Neural progenitor cell (in vitro differentiated cells): ENCODE measurements at places on chromosomes 4 and X. TPM values are rescaled to one million over a fixed set of nuclear protein-coding genes. Genes with fewer than 3 reads are reported as not detected.

GRCh38 chrX:55111578-55112254, 22.9 kb downstream of the PAGE2 start:
- no peak for DNase-seq
- no peak overlapping the region for H3K4me3 ChIP-seq
- no peaks in the 10 kb centered on the region for H3K27me3 ChIP-seq
- H3K27ac ChIP-seq, result no peak overlapping the region
- H3K4me1 ChIP-seq, result no peaks in the 10 kb centered on the region
- H3K36me3 ChIP-seq, result no peaks in the 10 kb centered on the region

- H3K4me1 ChIP-seq, result no peaks in the 10 kb centered on the region
- H3K36me3 ChIP-seq, result no peaks in the 10 kb centered on the region
These were observed 591.1 kb upstream of the BOD1L1 start for GRCh38 chr4:14218641-14219040.

- peaks cover 16% of the 10 kb centered on the region for H3K4me1 ChIP-seq
- H3K27ac ChIP-seq, result no peak overlapping the region
- no peak overlapping the region for H3K4me3 ChIP-seq
- DNase-seq, result no peak
- H3K27me3 ChIP-seq, result no peaks in the 10 kb centered on the region
These were observed 18.3 kb downstream of the GAB1 start for GRCh38 chr4:143354990-143355389.

DNA sequence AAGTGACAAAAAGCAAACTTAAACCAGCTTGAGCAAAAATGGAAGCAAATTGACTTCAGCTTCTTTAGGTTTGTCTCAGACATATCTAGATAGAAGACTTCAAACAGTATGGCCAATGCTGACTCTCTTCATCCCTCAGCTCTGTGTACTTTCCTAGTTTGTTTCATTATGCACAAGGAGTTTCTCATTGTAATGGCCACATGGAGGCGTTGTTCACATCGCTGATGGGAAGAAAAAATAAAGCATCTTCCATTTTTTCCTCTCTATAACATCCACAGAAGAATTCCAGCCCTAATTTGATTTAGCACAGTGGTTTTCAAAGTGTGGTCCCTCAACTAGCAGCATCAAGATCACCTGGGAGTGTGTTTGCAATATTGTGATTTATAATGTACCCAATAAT, 397.5 kb upstream of the PRKX start:
- no peaks in the 10 kb centered on the region for H3K27me3 ChIP-seq
- no peak overlapping the region for H3K4me3 ChIP-seq
- no peak overlapping the region for H3K27ac ChIP-seq
- no peaks in the 10 kb centered on the region for H3K4me1 ChIP-seq
- no peaks in the 10 kb centered on the region for H3K36me3 ChIP-seq

- no peak overlapping the region for H3K27ac ChIP-seq
- no peaks in the 10 kb centered on the region for H3K36me3 ChIP-seq
- no peaks in the 10 kb centered on the region for H3K27me3 ChIP-seq
These were observed 2045.3 kb downstream of the ARAP2 start for GRCh38 chr4:34198966-34199365.

- no peak overlapping the region for H3K4me3 ChIP-seq
- no peak for DNase-seq
- H3K27me3 ChIP-seq, result no peaks in the 10 kb centered on the region
- H3K36me3 ChIP-seq, result no peaks in the 10 kb centered on the region
- H3K4me1 ChIP-seq, result peaks cover 6% of the 10 kb centered on the region
- H3K27ac ChIP-seq, result no peak overlapping the region
These were observed 490.9 kb upstream of the INTU start for GRCh38 chr4:127141856-127142255.

GRCh38 chr4:2241003-2241402, 918 bp downstream of the HAUS3 start:
- DNase-seq, result no peak
- peaks cover 28% of the 10 kb centered on the region for H3K4me1 ChIP-seq
- H3K27ac ChIP-seq, result no peak overlapping the region
- peak overlapping the region; percentile 82 for H3K4me3 ChIP-seq

GRCh38 chrX:98362630-98363029, 1478.9 kb downstream of the RPA4 start:
- H3K36me3 ChIP-seq, result no peaks in the 10 kb centered on the region
- H3K27me3 ChIP-seq, result no peaks in the 10 kb centered on the region
- H3K4me3 ChIP-seq, result no peak overlapping the region
- H3K4me1 ChIP-seq, result peaks cover 6% of the 10 kb centered on the region
- DNase-seq, result no peak

GRCh38 chr4:11428899-11429698, 405 bp upstream of the HS3ST1 start:
- peaks cover 75% of the 10 kb centered on the region for H3K27me3 ChIP-seq
- H3K4me3 ChIP-seq, result peak overlapping the region; percentile 65
- peak; percentile 89 for DNase-seq
- no peaks in the 10 kb centered on the region for H3K36me3 ChIP-seq
- H3K27ac ChIP-seq, result no peak overlapping the region

DNA sequence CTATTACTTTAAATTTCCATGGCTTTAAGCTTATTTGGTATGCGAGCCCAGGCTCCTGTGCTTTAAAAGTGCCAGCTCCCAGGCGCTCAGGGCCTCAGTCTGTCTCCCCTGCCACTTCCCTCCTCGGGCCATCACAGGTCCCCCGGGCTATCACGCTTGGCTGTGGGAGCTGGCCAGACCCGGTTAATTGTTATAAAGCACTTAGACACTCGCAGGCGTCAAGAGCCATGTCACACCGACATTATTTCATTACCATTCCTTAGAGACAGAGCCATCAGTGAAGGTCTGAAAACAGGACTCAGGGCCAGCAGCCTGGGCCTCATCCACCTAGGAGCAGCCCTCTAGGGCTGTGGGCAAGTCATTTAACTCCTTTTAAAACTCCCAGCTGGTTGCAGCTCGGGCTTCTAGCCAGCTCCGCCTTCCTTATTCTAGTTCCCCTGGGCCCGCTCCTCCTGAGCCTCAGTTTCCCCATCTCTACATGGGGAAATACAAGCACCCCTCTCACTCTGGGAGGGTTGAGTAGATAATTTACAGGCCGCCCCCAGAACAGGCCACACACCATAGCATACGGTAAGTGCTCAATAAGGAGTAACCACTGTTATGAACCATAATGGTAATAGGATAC, 99.0 kb downstream of the HMX1 start:
- no peak for DNase-seq
- H3K4me1 ChIP-seq, result peaks cover 7% of the 10 kb centered on the region
- H3K27me3 ChIP-seq, result no peaks in the 10 kb centered on the region
- no peak overlapping the region for H3K4me3 ChIP-seq
- H3K36me3 ChIP-seq, result no peaks in the 10 kb centered on the region

DNA sequence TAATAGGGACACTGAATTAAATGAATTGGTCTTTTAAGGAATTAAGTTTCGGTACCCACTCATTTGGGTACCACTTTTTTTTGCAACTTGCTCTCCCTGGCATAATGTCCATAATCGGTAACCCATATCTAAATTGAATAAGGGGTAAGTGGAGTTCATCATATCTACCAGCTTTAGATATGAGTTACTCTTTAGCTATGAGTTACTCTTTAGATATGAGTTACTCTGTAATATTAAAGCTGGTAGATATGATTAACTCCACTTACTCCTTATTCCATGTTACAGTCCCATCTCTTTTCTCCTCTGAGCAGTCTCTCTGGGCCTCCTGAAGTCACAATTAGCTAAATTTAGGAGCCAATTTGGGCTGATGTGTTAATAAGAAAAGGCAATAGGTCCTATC, 85.7 kb downstream of the TEX13C start:
- H3K36me3 ChIP-seq, result no peaks in the 10 kb centered on the region
- no peak overlapping the region for H3K4me3 ChIP-seq
- H3K27ac ChIP-seq, result no peak overlapping the region
- H3K27me3 ChIP-seq, result no peaks in the 10 kb centered on the region

DNA sequence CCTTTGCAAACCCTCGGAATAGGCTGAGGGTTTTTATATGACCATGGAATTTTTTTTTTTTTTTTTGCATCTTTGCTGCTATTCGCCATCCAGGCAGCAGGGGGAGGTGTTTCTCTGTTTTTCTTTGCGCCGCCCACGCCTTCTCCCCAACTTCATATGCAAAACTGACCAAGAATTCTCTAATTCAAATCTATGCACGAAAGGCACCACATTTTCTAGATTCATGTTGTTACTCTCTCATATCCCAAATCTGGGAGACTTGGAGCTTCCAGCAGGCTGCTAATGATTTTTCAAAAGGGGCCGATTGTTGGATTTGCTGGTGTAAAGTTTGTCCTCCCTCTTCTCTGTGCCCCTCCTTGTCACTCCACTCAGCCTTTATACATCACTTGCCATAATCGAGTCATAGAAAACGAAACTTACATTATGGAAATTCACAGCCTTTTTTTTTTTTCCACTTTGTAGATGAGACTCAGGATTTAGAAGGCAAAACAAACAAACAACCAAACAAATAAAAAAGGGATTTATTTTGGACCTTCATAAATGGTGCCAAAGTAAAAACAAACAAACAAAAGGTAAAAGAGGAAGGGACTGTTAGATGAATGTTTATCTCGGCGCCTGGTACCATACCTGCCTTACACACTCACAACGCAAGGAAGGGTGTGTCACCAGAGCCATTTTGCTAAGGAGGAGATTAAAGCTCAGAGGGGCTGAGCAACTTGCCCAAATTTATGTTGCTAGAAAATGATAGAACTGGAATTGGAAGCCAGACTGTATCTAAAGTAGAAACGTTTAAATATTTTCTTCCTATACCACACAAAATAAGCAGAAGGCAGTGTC, 29.3 kb upstream of the BOD1L1 start:
- peak; percentile 40 for DNase-seq
- no peaks in the 10 kb centered on the region for H3K36me3 ChIP-seq
- H3K4me3 ChIP-seq, result peak overlapping the region; percentile 34
- no peaks in the 10 kb centered on the region for H3K27me3 ChIP-seq
- no peak overlapping the region for H3K27ac ChIP-seq

DNA sequence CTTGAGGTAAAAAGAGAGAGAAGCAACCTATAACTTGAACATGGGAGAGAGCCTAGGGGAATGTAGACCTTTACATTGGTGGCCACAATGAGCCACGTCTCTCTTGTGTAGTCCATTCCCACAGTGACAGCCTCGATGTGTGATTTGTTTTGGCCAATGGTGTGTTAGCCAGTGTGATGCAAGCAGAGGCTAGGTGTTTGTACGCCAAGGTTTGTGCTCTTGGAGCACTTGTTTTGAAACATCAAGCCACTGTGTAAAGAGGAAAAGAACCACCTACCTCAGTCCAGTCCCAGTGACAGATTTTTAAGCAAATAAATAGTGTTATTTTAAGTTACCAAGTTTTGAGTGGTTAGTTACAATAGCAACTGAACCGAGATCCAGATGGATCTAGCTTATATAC, 23.9 kb upstream of the TMEM192 start:
- no peaks in the 10 kb centered on the region for H3K36me3 ChIP-seq
- no peaks in the 10 kb centered on the region for H3K27me3 ChIP-seq
- no peaks in the 10 kb centered on the region for H3K4me1 ChIP-seq

DNA sequence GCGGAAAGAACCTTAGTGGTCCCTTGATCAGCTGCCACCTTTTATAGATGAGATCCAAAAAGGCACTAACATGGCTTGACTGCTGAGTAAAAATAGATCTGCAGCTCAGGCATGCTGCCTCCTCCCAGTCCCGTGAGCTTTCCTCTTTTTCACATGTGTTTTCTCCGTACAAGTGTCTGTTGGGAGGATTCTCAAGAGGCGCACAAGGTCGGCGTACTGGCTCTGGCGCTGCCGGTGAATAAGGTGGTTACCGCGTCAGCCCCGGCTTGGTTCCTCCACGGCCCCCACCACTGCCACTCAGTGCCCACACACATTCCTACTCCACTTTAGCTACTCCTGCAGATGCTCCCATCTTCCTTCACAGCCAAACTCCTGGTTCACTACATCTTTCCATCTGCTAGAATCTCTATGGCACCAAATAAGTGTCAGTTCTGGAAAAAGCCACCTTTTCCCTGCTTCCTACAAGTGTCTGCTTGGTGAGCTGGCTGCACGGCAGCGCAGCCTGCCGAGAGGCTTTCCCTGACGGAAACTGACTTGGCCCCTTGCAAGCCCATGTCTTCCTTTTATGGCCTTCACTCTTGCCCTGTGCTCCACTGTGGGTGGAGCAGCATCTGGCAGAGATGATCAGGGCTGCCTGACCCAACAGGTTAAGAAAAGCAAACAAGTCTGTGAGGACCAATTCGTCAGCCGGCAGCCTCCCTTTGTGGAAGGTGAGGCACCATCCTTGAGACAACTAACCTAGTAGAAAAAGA, 99.8 kb downstream of the KLHL8 start:
- H3K36me3 ChIP-seq, result no peaks in the 10 kb centered on the region
- no peak for DNase-seq
- H3K4me3 ChIP-seq, result no peak overlapping the region
- no peak overlapping the region for H3K27ac ChIP-seq
- H3K4me1 ChIP-seq, result peaks cover 6% of the 10 kb centered on the region
- no peaks in the 10 kb centered on the region for H3K27me3 ChIP-seq

DNA sequence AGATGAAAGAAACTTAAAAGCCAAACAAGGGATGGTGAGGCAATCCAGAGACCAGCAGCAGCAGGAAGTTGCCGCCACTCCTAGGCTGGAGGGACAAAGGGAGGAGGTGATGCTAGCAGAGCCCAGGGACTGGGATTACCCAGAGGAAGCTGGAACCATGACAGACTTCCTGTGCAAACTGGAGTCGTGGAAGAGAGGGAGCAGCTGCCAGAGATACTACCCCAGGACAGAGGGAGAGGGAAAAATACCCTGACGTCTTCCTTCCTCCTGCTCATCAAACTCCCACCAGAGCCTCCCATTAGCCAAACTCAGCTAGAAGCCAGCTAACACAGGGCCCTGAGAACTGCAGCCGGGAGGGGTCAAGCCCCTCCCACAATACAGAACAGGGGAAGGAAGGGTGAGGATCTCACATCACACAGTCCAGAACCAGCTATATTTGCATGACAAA, 101.2 kb upstream of the KLF3 start:
- no peak overlapping the region for H3K4me3 ChIP-seq
- no peak overlapping the region for H3K27ac ChIP-seq
- H3K4me1 ChIP-seq, result no peaks in the 10 kb centered on the region
- no peaks in the 10 kb centered on the region for H3K27me3 ChIP-seq

- peak within 1 kb of the TSS; percentile 72 for H3K4me3 ChIP-seq
- peak; percentile 64 for DNase-seq
- no peak within 1 kb of the TSS for H3K27ac ChIP-seq
- peaks cover 99% of the 10 kb centered on the region for H3K27me3 ChIP-seq
These were observed at the start of gene NPNT for GRCh38 chr4:105894660-105895582. Gene NPNT, plus strand, starts transcription at chr4:105895471. Its CDS starts 182 bp downstream, at chr4:105895653.

DNA sequence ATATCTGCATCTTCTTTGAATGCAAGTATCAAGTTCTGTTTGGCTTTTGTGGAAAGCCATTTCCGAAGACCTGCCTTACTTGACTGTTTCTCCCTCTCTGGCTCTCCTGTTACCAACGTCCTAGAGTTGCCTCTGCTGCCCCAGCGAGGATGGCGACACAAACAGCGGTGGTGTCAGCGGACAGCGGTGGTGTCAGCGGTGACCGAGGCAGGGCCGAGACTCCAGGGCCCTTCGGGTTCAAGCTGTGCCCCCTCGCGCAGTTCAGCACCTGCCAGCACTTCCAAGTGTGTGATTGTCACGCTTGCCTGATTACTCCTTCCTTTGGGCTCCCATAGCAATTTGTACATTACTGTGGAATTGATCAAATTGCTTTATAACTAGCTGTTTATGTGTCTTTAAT, 336.9 kb upstream of the FAT1 start:
- DNase-seq, result no peak
- H3K36me3 ChIP-seq, result no peaks in the 10 kb centered on the region
- no peaks in the 10 kb centered on the region for H3K27me3 ChIP-seq

CSAG3 gene
- not detected in 2 replicates for total RNA-seq

DSPP gene
- total RNA-seq, result 0.21 TPM in 1 of 2 replicates, not detected in the other

MBNL3 gene
- 2.4 and 3.4 TPM in 2 replicates for total RNA-seq

ARL9 gene
- 0.45 and 0.68 TPM in 2 replicates for total RNA-seq

PAGE2B gene
- not detected in 2 replicates for total RNA-seq

CCDC110 gene
- total RNA-seq, result 0.93 and 2.0 TPM in 2 replicates

ARMCX4 gene
- 8.8 and 14.1 TPM in 2 replicates for total RNA-seq

MSANTD1 gene
- total RNA-seq, result 0.17 and 0.25 TPM in 2 replicates

SASH3 gene
- total RNA-seq, result not detected in 2 replicates

PAGE4 gene
- not detected in 2 replicates for total RNA-seq

JCHAIN gene
- total RNA-seq, result 0.09 TPM in 1 of 2 replicates, not detected in the other

CT47B1 gene
- total RNA-seq, result not detected in 2 replicates

SLC25A4 gene
- 14.7 and 21.2 TPM in 2 replicates for total RNA-seq
